SK-N-DZ (cell line): ENCODE measurements at places on chromosomes 5 and 9.
A peak's percentile ranks its signal among the peaks of the same experiment; 100 is the strongest.

- no peak for DNase-seq
Measured at GRCh38 chr9:133151601-133152525, 11.9 kb downstream of the GBGT1 start.

GRCh38 chr9:5696884-5697283 lies 68.0 kb downstream of the RIC1 start:
- DNase-seq, result no peak

GRCh38 chr9:69981686-69982445 lies 61.8 kb upstream of the MAMDC2 start:
- DNase-seq, result peak; percentile 62

DNA sequence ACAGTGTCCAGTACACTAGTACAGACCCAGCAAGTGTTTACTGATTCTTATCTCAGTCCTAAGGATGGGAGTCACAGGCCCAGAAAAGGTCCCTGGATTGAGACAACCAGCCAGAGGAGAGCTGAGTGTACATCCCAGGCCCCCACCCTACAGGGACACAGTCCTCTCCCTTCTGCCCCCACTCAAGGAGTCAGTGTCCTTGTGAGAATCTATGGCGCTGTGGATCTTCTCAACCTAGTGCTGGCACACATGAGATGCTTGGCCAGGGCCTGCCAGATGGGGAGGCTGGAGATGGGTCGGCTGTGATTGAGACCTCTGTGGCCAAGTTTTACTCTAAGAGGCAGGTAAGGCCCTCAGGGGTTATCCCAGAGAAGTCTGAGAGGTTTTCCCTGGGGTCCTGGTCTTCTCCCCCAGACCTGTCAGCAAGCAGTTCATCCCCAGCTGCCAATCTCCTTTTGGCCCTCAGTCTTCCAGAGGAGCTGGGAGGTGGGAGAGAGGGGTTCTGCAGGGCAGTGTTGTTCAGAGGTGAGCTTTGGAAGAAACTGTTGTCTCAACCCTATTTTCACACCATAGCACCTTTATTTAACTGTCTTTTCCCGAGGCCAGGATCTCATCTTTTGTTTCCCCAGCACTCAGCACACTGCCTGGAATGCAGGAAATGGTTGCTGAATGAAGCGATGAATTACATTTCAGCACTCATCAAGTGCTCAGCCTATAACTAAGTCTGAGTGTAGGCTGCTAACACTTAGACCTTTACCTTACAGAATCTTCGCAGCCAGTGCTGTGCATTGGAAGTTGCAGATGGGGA lies 3.2 kb upstream of the NSD1 start:
- DNase-seq, result no peak

- no peak for DNase-seq
Measured at GRCh38 chr5:25851301-25851700, 1187.1 kb downstream of the CDH9 start.

- DNase-seq, result no peak
Measured at GRCh38 chr5:97543166-97543565, 360.1 kb upstream of the RIOK2 start.

DNA sequence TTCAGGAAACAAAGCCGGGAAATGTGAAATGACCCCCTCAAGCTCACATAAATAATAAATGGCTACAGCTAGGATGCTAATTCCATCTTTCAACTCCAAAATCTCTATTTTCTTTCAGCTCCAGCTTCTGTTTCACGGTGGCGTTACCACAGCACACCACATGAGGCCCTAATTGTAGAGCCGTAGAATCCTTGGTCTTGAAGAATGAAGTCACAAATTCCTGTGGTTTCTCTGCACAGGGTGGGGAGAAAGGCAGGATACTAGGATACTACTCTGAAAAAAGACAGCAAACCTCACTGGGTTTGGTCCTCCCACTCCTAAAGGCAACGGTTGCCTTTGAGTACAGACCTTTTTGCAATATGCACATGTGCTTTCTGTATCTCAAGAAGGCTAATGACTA lies 13.9 kb upstream of the RARS1 start:
- DNase-seq, result no peak

DNA sequence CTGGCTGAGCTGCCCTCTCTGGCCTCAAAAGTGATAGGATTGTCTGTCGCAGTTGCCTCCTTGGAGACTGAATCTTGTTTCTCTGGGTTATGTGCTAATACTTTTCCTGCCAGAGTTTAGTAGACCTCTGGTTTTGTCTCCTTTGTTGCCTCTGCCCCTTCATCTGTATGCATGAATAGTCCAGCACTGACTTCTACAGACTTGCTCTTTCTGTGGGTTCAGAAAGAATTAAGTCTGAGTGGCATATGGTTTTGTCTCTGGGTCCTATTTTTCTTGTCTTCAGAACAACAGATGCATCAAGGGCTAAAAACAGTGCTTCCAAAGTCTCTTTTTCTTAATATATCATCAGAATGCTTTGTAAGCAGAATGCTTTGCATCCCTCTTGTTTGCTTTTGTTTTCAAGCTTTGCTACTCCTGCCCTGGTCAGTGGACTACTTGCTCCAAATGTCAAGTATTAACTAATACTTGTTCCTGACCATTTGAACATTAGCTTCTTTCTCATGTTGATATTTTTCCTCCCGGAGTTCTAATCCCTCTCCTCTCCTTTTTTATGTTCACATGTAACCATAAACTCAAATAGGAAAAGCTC lies 131.7 kb downstream of the UNC13B start:
- DNase-seq, result no peak

DNA sequence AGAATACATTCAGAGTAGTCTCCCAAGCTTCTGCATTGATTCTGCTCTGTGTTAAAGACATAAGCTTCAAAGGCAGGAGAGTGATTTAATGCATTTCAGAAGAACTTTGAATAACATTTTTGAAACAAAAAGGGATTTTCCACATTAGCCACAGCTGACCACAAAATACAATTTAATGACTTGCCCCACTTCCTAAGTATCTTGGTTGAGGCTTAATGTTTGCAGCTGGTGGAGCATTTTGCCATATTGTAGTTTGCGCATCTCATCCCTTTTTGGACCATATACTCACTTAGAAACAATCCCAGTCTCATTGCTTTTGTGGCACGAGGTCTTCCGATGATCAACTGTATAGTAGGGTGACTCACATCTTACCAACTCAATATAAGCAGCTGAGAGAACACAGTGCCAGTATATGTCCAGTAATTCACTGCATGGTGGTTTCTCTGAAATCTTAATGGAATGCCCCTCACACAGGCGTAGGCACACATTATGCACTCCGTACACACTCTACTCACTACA lies 455.8 kb upstream of the PTGER4 start:
- no peak for DNase-seq
